ENCODE measurements at places on chromosomes 7 and 10.

DNA sequence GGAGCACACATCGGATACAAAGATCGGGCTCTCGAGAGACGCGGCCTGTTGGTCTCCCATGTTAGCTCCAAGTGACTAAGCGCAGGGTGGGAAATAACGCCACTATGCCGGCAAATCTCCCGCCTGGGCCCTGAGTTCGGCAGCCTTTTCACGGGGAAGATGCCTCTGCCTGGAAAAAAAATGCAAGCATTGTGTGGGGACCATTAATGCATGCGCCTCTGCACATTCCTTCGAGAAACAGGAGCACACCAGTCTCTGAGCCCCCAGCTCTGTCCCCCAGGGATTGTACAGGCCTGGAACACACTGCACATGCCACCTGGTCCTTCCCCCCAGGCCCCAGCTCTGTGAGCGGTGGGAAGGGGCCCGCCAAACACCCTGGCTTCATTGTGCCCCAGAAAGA lies 44.1 kb downstream of the FBXW4 start:
- no peak for DNase-seq

DNA sequence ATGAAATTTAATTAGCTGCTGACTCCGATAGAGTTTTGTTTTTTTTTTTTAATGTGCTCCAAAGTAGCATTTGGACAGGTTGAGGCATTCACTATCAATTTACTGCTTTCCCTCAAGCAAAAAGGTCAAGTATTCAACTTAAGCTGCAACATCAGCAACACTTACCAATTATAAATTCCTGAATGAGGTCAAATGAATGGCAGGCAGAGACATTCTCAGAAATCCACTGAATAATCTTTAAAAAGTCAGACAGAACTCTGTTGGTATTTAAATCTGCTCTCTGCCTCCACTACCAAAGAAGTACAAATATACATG lies 62.8 kb downstream of the GSAP start:
- DNase-seq, result no peak

DNA sequence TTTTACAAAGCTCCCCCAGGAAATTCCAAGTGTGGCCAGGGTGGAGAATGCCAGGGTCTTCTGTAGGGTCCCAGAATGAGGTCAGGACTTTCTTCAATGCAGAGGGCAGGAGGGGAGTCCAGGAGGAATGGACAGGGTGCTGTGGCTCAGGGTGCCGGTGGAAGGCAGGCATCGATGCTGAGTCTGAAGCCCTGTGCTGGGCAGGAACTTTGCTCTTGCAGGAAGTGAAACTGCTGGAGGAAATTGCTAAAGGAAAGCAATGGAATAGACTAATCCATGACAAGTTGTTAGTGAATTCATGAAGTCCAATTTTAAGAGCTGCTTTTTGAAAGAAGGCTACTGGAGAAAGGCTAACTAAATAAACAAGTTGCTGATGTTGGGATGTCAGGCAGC lies 14.8 kb downstream of the PTPRE start:
- DNase-seq, result peak; percentile 56

DNA sequence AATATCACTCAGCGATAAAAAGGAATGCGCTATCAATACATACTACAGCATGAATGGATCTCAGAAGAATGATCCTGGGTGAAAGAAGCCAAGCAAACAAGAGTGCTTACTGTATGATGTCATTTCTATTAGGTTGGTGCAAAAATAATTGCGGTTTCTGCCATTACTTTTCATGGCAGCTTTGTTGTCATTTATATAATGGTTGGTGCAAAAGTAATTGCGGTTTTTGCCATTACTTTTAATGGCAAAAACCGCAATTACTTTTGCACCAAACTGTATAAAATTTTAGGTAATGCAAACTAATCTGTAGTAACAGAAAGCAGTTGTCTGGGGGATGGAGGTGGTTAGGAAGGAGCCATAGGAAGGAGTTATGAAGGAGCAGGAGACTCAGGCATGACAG lies 318.3 kb upstream of the ZMIZ1 start:
- no peak for DNase-seq

All from Ammon's horn (tissue), 1 donor.